Sigmoid colon (tissue), 7 donors: ENCODE measurements at places on chromosomes 12 and 14. TPM values are rescaled to one million over a fixed set of nuclear protein-coding genes. Genes with fewer than 3 reads are reported as not detected.

ERP27 gene
- not detected for total RNA-seq

CLEC4D gene
- total RNA-seq = not detected

- H3K36me3 ChIP-seq = peaks cover 19% of the 10 kb centered on the region
- H3K27ac ChIP-seq = no peak overlapping the region
- no peak overlapping the region for H3K4me3 ChIP-seq
- H3K27me3 ChIP-seq = no peaks in the 10 kb centered on the region
- DNase-seq = no peak
Measured at GRCh38 chr12:51070004-51070403, 13.4 kb downstream of the CSRNP2 start.

DNA sequence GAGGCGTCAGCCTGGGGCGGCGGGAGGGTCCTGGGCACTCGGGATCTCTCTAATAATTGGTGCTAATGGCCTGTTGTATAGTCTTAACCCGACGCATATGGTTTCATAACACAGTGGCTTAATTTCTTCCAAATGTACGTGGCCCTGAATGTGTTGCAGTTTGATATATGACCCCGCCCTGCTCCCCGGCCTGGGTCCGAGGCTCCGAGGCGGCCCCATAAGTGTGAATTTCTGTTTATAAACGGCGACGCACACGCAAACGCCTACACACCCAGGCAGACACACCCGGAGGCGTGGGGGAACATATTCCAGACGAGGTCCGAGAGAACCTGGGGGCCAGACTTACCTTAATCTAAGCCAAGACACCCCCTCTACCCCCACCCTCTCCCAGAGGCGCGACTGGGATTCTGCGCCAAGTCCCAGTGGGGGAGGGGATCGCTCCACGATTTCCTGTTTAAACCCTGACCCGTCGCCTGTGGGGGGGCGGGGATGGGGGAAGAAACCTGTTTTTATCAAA lies 9.7 kb upstream of the HOXC6 start:
- H3K4me3 ChIP-seq = peak overlapping the region; percentile 47
- H3K4me1 ChIP-seq = peaks cover 43% of the 10 kb centered on the region
- DNase-seq = no peak
- peaks cover 67% of the 10 kb centered on the region for H3K27me3 ChIP-seq
- no peak overlapping the region for H3K27ac ChIP-seq

GRCh38 chr12:11973396-11973795 lies 97.3 kb upstream of the BCL2L14 start:
- no peak overlapping the region for H3K27ac ChIP-seq
- DNase-seq = no peak
- no peaks in the 10 kb centered on the region for H3K36me3 ChIP-seq

DNA sequence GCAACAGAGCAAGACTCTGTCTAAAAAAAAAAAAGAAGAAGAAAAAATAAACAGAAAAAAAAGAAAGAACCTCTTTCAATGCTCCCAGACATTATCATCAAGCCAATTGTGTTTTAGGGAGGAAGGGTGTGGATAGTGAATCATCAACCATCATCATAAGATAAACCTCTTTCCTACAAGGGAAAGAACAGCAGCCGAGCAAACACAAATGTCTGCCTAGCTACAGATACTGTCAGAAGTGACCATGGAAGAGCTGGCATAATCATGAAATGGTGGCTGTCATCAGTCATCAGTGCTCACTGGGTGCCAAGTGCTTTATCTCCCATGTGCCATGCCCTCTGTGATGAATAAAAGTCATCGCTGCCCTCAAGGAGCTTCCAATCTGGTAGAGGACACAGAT lies 46.6 kb downstream of the SLC17A8 start:
- peaks cover 15% of the 10 kb centered on the region for H3K4me1 ChIP-seq
- H3K27me3 ChIP-seq = no peaks in the 10 kb centered on the region
- H3K27ac ChIP-seq = no peak overlapping the region
- H3K36me3 ChIP-seq = no peaks in the 10 kb centered on the region
- no peak overlapping the region for H3K4me3 ChIP-seq

- H3K4me1 ChIP-seq = peaks cover 14% of the 10 kb centered on the region
- H3K36me3 ChIP-seq = no peaks in the 10 kb centered on the region
- no peak for DNase-seq
- H3K4me3 ChIP-seq = no peak overlapping the region
- no peaks in the 10 kb centered on the region for H3K27me3 ChIP-seq
Measured at GRCh38 chr12:86730233-86730632, 474.0 kb upstream of the MGAT4C start.

DNA sequence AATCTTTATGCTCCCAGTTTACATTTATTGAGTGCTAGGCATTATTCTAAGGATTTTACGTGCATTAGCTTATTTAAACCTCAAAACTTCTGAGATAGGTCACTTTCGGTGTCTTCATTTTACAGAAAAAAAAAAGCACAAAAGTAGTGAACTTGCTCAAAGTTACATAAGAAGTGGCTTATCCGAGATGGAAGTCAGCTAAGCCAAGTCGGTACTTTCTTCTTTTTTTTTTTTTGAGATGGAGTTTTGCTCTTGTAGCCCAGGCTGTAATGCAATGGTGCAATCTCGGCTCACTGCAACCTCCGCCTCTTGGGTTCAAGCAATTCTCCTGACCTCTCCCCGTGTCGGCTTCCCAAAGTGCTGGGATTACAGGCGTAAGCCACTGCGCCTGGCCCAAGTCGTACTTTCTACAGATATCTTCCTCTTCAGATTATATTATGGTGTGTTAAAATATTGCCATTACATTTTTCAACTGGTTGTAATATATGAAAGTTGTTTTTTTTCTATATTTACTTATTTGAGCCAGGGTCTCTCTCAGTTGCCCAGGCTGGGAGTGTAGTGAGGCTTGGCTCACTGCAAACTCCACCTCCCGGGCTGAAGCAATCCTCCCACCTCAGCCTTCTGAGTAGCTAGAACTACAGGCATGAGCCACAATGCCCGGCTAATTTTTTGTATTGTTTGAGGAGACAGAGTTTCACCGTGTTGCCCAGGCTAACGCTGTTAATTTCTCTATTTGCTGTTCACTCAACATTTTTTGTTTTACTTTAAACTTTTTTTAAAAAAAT lies 8.9 kb downstream of the DPPA3 start:
- H3K4me1 ChIP-seq = no peaks in the 10 kb centered on the region
- no peak overlapping the region for H3K27ac ChIP-seq
- H3K4me3 ChIP-seq = no peak overlapping the region
- DNase-seq = no peak
